Stimulated activated CD8-positive, alpha-beta memory T cell treated with anti-CD3 and anti-CD28 coated beads, Interleukin-15, amount 100 ng/mL, for 48 hours (primary cell): ENCODE measurements at places on chromosomes 6 and 20.
A peak's percentile ranks its signal among the peaks of the same experiment; 100 is the strongest.

DNA sequence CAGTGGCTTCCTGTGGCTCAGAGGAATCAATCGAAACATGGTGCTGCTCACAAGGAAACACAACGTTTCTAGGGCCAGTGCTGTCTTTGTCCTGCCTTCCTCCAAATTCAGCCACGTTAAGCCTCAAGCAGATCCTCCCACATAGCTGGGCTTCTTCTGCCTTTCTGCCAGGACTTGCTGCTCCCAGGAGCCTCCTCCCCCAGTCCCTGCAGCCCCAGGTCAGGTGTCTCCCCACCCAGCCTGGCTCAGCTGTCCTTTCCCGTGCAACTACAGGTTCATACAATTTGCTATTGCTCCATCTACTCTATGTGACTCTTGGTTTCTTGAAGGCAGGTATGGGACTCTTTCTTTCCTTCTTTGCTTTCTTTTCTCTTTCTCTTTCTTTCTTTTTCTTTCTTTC lies 215.3 kb upstream of the RNF24 start:
- DNase-seq = no peak

DNA sequence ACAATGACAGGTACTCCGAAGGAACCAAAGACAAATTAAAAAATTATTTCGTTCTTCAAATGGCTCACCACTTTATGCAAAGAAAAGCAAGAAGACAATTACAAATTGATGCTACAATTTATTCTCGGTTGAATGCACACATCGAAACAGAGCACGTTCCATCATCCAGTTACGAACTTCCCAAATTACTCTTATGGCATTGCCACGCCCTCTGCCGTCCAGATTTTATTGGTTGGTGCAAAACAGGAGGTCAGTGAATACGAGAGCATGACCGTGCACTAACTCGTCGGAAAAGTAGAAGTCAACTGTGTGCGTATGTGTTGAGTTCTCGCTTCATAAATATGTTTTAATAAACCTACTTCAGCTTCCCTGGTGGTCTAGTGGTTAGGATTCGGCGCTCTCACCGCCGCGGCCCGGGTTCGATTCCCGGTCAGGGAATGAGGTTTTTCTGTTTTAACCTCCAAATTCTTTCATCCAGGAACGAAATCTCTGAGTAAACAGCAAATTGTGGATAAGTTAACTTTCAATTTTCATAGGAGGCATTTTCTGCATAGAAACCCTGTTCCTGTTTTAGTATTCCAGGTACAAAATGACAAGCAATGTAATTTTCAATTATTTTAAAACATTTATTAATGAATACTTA lies 23.2 kb downstream of the ZNF311 start:
- DNase-seq = peak; percentile 43

GRCh38 chr6:13346245-13346644 lies 17.9 kb upstream of the TBC1D7 start:
- DNase-seq = no peak

DNA sequence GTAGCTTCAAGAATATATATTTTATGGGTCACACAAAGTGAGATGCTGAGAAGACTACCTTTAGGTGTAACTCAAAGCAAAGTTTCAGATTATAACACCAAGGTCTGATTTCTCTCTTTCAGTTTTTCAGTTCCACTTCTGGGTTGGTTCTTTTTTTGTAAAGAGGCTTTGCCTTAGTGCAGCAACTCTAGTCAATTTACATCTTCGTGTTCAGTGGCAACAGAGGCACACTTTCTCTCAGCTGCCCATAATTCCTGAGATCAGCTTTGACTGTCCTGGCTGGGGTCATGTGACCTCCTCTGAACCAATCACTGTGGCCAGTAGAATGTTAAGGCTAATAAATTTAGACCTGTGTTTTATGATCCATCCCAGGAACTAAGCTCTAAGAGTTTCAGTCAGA lies 120.2 kb downstream of the TINAG start:
- DNase-seq = no peak

- no peak for DNase-seq
These were observed 6.5 kb upstream of the SCRT2 start for GRCh38 chr20:682123-682522.

- no peak for DNase-seq
These were observed 28.6 kb downstream of the ORC3 start for GRCh38 chr6:87618531-87618930.

DNA sequence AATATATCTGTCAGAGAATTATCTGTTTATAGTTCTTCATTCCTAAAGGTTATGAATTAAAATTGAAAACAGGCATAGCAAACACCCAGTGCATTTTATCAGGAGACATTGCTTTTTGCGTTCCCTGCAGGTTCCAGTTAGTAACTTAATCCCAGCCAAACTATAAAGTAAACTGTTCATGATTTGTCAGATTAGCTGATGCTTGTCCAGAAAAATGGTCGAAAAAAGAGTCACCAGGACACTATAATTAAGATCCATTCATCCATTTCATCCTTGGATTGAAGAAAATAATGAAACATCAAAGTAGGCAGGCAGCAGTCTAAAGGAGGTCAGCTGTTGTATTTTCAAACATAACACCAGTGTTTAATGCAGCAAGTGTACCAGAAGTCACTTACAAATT lies 75.9 kb downstream of the EPHA7 start:
- DNase-seq = no peak

- DNase-seq = no peak
These were observed 39.3 kb upstream of the SYNJ2 start for GRCh38 chr6:157942351-157942750.

DNA sequence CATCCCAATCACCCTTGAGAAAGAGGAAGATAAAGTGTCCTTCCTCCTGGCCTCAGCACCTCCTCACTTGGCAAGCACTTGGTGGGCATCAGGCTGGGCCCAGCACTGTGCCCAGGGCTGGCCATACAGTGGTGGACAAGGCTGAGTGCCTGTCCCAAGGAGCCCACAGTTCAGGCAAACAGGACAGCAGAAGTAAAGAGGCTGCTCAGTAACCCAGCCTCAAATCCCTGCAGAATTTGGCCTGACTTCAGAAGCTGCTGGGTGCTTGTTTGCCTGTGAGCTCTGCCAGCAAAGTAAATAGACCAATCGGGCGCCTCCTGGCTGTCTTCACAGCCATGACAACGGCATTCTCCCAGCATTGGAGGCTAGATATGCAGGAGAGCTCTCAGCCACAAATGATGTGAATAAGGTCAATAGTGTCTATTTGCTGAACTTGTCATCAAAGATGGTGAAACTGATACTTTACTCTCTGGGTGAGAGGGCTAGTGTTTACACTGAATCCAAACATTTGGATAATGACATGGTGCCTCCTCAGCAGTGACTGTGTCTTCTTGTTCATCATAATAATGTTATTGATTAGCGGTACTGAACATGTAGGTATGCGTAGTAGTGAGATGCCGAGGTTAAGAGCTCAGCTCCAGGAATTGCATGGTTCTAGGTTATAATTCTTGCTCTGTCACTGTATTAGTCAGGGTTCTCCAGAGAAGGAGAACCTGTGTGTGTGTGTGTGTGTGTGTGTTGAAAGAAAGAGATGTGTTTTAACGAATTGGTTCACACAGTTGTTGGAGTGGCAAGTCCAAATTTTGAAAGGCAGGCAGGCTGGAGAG lies 36.9 kb upstream of the FANCE start:
- DNase-seq = no peak

GRCh38 chr20:61219021-61219431 lies 33.0 kb upstream of the CDH4 start:
- no peak for DNase-seq
